ENCODE measurements at places on chromosomes 1 and 21. TPM values are rescaled to one million over a fixed set of nuclear protein-coding genes. Genes with fewer than 3 reads are reported as not detected.

CDK18 gene
- 1.4 TPM for total RNA-seq

CYP4X1 gene
- total RNA-seq, result 307 TPM

ZSWIM5 gene
- total RNA-seq, result 3.3 TPM

HPCA gene
- total RNA-seq, result not detected

MROH9 gene
- total RNA-seq, result not detected

LRRC53 gene
- not detected for total RNA-seq

REN gene
- total RNA-seq, result not detected

WLS gene
- 61.9 TPM for total RNA-seq

NOS1AP gene
- 2.2 TPM for total RNA-seq

SDC3 gene
- total RNA-seq, result 16.5 TPM
